Neural progenitor cell (in vitro differentiated cells): ENCODE measurements at places on chromosomes 3 and 15. TPM values are rescaled to one million over a fixed set of nuclear protein-coding genes. Genes with fewer than 3 reads are reported as not detected.

DNA sequence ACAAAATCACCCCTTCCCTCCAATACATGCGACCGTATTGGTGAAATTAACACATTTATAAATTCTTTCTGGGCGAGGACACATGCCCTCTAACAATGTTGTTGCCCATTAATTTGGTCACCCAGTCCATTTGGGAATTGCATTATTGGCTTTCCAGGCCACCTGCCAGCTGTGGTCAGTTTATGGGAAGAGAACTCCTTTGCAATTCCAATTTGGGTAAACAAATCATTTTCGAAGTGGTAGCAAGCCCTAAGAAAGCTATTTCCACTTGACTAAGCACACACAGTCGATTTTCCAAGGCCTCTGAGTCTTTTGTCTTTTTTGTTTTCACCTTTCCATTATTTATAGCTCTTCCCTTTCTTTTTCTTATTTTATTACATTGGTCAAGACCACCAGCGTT lies 362.3 kb upstream of the RGMA start:
- peak; percentile 61 for DNase-seq

DNA sequence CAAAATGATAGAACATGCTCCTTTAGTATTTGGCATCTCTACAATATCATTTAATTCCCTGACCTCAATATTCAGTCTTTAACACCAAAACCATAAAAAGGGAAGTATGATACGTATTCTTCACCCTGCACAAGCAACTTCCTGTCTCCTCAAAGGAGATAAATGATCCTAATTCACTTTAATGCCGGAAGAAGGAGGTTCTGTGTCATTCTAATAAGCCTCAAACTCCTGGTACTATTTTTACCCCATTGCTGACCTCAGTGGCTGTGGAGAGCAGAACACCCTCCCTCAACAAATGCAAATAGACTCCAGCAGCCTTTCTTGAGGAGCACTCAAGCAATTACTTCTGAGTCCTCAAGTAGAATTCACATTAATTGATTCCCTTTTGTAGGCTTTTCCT lies 173.3 kb downstream of the TMEM108 start:
- DNase-seq: peak; percentile 62

CA12 gene
- 0.45 and 0.81 TPM in 2 replicates for total RNA-seq

STARD5 gene
- 7.2 and 8.5 TPM in 2 replicates for total RNA-seq

MYEF2 gene
- 110 and 140 TPM in 2 replicates for total RNA-seq
